NCI-H2227 treated with DMSO at 0.1 percent for 48 hours (cell line): ENCODE measurements at places on chromosomes 4 and X.

GRCh38 chr4:123050018-123050417 lies 127.6 kb upstream of the NUDT6 start:
- no peak for DNase-seq

- no peak for DNase-seq
These were observed 61.3 kb upstream of the MAGEB10 start for GRCh38 chrX:27746516-27746915.

DNA sequence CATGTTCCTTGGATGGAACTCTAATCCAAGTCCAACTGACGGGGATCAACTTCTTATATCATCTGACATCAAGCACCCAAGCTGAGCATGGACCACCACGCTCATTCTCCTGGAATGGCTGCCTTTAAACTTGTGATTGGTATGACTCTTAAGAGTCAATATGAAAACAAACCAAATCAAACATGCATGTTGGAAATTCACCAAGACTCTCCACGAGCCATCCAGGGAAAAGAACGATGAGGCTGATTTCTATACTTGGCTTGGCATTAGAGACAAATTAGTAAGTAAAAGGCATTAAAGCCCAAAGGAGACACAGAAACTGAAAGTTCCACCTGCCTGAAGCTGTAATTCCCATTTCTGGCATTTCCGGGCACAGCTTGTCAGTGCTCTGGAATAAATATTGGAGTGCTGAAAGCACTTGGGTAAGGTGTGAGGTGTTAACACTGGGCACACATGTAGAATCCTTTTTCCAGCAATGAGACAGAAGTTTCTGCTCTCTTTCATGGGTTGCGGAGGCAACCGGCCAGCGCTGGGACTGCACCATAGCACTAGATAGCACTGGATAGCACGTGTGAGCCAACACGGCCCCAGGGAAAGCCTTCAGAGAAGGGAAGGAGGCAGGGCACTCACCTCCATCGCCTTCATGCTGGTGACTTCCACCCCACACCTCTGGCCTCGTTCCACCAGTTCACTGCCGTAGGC lies 42.1 kb upstream of the CENPU start:
- no peak for DNase-seq

DNA sequence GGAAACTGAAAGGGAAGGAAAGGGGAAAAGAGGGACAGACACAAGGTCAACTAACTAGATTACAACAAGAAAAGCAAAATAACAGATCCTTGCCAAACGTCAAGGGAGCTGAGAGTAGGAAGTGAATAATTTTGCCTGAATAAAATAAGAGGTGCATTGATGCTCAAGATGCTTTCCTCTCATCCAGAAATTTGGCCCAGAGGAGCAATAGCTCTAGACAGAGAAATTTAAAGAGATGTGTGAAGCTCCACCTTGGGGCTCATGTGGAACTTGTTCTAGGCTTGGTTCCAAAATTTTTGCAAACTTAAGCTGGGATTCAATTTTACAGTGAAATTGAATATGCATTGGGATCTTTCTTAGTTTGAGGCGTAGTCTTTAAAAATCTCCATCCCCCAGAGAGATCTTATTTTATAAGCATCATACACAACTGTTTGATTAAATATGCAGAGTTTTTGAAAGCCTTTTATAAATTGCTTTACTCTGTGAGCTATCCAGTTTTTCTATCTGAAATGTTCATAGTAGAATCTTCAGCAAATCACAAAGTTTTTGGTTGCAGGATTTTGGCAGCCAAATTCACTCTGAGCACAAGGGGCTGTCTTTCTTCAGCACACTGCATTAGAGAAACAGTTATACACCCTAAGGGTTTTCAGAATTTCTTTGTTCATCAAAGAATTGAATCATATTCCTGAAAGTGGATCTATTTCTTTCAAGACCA lies 1159.5 kb downstream of the ADGRL3 start:
- no peak for DNase-seq

GRCh38 chr4:110484767-110485166 lies 8.8 kb downstream of the ENPEP start:
- no peak for DNase-seq
